CD8-positive, alpha-beta T cell (primary cell): ENCODE measurements at places on chromosomes 1 and 21.

DNA sequence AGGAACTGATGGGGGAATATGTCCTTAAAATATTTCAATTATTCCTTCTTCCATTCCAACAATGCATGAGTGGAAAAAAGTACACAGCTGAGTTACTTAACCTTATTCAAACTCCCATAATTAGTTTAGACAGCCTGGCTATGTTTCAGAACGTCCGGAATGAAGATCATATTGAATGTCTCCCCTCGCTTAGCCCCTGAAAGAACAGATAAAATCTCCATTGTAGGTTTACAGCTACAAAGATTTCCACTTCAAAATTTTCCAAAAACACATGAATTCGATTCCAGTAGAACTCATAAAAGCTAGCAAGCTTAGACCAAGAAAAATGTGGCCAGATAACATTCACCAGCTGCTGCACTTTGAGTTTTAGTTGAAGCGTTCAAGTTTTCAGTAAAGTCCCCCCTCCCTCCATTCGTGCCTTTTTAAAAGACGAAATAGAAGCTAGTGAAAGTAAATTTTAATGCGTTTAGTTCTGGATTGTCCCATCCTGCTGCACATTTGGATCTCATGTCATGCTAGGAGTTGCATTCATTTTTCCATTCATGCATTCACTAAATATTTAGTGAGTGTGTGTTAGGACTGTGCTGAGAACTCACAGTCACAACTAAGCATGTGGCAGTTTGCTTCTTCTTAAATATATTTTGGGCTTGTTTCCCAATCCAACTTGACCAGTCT lies 29.4 kb upstream of the SSX2IP start:
- DNase-seq: no peak

GRCh38 chr1:172719694-172720138 lies 60.8 kb downstream of the FASLG start:
- no peak for DNase-seq

- peak; percentile 84 for DNase-seq
Observed at GRCh38 chr1:2585318-2586092, 1.1 kb upstream of the PRXL2B start.

GRCh38 chr1:248670003-248670402 lies 14.7 kb upstream of the OR2T27 start:
- DNase-seq: no peak

DNA sequence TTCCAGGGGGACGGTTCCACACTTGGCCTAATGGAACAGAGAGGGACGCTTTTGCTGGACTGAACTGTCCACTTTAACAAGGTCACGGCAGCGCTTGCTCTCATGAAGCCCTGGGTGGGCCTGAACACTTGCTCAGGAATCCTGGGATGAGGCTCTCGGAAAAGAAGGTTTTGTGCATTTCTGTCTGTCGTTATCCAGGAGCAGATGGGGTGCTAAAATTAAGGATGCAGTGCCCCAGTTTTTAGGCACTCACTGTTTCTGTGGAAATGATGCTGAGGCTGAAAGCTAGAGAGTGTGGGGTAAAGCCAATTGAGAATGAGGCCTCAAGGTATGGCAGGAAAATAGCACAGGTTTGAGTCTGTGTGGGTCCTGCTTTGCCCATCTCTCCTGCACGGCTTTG lies 111.0 kb downstream of the DAB1 start:
- no peak for DNase-seq

- DNase-seq: peak; percentile 24
Observed at GRCh38 chr1:28259934-28260802, 850 bp downstream of the SESN2 start.

DNA sequence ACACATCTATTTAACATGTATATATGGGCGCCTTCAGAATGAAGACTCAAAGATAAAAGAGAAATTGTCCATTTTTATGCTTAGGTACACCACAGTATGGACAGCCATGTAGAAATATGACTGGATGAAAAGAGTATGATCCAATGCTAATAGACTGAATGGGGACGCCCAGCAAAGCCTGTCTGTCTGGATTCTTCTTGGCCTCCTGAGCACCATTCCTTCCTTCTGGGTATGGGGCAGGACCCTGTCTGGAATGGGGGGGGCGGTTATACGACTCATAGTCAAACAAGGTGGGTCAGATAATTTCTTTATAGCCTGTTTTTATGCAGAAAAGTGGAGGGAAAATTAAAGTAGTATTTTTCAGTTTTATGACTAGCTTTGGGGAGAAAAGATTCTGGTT lies 81.2 kb upstream of the ABCD3 start:
- no peak for DNase-seq

DNA sequence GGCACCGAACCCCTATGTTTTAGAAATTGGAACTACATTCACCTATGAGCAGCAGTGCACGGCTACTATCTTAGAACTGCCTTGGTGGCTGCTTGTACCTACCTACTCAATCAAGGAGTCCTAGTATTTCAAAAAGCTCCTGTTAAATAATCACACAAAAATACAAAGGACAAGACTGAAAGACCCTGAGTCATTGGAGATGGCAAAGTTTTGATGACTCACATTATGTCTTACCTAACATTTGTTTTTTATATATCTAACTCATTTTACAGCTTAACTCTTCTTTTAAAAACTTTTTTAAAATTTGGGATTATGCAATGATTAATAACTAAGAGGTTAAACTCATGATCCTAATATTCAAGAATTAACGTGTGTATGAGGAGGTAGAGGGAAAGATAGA lies 1206.0 kb upstream of the TMPRSS15 start:
- no peak for DNase-seq

DNA sequence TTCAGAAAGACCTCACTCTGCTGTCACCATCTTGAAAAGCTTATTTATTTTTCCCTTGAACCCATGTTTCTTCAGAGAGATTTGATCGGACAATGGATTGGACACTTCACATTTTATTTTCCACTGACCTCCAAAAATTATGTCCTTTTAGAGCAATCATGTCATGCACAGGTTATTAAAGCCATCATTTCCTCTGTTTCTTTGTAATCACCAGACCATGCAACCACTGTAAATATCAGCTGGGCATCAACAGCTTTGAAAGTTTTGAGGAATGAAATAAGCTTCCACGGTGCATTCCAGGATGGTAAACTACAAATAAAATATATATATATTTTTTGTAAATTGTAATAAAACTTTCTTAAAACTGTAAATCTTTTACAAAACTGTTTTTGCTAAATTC lies 144.1 kb upstream of the ADAMTS5 start:
- no peak for DNase-seq
